ENCODE measurements at places on chromosomes 6 and 20.

DNA sequence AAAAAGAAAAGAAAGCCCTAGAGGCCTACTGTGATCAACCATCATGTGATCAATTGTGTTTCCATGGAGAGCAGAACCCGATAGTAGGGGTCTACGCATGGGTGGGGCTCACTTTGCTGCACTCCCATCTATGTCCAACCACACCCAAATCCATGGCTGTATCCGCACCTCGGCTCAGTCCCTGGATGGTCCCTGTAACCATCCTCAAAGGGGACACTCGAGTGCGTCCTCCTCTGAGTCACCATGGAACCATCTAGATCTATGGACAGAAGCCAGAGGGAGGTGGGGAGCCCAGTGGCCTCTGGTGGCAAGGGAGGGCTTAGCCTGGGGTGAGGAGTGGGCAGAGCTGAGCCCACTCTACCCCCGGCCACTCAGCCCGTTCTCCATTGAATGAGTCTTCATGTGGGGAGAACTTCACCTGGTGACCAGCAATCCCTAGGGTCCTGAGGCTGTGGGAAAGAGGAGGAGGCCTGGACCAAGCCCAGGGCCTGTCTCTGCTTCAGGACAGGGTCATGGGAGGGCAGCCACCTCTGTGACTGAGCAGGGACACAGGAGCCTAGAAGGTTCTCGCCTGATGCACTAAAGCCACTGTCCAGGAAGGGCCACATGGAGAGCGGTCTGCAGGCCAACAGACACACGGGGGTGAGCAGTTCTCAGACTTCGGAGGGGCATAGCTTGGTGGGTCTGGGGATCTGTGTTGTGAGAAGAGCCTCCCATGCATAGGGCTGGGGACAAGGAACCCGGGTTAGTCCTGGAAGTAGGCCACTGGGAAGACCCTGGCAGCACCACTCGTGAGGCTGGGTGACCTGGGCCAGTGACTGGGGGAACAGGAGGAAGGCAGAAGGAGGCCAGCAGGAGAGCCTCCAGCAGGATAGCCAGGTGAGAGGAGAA is 19.3 kb downstream of the RAET1L start:
- DNase-seq: no peak

GRCh38 chr6:111662072-111662793 is 56.6 kb upstream of the TRAF3IP2 start:
- no peak for DNase-seq

- no peak for DNase-seq
Observed at GRCh38 chr6:157853902-157854502, 31.0 kb downstream of the SNX9 start.

DNA sequence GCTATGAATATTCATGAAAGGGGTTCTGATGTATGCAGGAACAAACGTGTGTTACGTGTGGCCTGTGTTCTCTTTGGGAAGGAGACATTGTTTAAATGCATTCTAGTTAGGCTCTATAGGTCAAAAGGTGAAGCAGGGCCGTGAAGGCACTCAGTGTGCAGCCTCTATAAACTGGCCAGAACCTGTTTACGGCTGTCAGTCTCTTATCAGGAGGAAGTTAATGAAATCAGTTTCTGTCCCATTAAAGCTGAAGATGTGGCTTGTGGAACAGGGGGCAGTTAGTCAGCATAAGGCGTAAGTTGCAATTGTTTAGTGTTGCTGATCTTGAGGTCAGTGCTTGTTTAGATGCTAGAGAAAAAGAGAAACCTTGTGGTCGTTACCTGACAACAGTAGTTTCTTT is 111.5 kb upstream of the KCNG1 start:
- DNase-seq: no peak

DNA sequence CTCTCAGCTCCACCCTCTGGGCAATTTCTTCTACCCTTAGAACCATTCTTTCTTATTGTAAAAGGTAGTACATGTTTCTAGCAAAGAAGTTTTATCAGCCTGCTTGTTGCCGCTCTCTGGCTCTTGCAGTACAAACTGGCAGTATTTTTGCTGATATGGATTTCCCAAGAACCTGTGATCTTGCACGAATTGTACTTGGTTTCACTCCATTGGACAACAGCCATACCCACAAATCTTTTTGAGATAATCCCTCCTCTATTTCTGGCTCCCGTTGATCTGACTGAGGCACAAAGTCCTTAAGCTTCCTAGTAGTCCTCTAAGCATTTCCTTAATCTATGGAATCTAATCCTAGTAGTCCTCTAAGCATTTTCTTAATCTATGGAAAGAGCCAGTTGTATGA is 487.0 kb upstream of the PTCHD4 start:
- DNase-seq: no peak

- DNase-seq: no peak
Observed at GRCh38 chr6:147615659-147616456, 107.4 kb downstream of the SAMD5 start.

DNA sequence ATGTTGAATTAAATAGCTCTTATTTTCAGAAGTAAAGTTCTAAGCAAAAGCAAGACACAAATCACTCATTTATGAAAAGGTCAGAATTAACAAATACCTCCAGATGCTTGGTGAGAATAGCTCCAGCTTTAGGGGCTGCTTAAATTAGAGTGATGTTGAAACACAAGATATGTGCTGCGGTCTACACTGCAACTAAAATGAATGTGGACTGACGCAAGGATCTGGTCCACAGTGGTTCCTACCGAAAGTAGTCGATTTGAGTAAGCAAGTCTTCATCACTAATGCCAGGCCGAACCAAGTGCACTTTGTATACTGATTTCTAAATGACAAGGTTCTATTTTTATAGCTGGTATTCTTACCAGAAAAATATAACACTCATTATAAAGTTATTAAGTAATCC is 96.3 kb downstream of the PRDM1 start:
- peak; percentile 54 for DNase-seq

DNA sequence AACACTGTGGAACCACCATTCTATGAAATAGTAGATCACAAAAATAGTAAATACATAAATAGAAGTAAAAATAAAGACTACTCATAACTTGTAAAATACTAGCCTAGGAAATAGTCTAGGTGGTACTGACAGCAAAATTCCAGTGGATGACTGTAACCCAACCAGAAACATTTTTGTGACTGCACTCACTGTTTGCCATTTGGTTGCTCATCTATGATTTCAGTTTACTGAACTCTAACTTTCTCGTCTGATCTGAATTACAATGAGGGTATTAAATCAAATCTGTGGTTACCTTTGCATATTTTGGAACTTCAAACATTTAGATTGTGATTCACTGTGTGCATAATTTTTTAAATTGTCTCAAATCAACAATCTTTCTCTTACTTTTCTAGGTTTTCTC is 151.1 kb downstream of the KHDC1L start:
- DNase-seq: no peak

GRCh38 chr20:41643504-41643938 is 25.3 kb upstream of the CHD6 start:
- DNase-seq: no peak

DNA sequence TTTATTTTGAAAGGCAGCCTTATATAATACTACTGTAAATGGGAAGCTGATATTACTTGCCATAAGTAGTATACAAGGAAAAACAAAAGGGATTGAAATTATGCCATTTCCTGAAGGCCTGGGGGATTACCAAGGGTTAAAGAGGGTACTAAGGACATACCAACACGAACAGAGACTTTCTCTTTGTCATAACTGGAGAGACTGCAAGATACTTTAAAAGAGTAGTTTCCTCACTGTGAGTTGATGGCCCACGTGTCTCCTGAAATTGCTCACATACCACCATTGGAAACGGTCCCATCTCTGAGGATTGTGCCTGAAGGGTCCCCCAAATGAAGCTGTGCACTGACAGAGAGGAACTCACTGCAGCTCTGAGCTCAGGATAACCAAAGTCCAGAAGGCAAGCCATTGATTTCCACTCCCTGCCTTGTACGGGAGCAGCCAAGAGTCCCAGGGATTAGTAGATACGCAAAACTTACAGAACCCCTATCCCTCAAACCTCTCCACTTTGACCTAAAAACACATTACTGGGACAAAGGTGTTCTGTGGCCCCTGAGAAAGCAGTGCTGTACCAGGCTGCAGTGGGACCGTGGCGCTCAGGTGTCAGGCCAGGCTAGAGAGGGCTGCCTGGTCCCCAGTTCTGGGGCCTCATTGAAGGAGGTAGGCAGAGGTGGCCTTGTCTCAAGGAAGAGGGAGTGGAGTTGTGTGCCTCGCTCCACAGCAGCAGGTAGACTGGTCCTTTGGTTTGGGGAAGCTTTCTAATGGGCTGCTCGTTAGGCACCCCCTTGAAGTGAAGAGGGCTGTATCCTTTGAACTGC is 15.2 kb downstream of the PSMG4 start:
- no peak for DNase-seq

DNA sequence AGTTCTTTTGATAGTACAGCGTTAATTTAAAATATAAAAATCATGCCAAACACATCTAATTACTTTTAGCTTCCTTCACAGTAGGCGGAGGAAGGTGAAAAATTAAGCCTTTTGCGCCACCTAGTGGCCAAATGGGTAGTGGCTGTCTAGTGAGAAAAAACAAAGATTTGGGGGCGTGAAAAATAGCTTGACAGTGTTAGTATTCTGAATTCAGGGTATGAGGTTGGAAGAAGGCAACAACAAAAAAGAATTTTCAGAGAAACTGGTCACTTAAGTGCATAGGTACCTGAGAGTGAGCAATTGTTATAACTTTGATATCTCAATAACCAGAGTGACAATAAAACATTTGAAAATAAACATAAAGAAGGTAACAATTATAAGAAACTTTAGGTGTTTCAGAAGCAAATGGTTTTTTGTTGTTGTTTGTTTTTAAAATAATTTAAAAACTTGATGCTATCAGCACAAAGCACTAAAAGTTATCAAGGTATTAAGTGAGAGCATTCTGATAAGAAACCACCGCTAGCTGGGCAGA is 14.3 kb downstream of the PSMB9 start:
- DNase-seq: peak; percentile 52

DNA sequence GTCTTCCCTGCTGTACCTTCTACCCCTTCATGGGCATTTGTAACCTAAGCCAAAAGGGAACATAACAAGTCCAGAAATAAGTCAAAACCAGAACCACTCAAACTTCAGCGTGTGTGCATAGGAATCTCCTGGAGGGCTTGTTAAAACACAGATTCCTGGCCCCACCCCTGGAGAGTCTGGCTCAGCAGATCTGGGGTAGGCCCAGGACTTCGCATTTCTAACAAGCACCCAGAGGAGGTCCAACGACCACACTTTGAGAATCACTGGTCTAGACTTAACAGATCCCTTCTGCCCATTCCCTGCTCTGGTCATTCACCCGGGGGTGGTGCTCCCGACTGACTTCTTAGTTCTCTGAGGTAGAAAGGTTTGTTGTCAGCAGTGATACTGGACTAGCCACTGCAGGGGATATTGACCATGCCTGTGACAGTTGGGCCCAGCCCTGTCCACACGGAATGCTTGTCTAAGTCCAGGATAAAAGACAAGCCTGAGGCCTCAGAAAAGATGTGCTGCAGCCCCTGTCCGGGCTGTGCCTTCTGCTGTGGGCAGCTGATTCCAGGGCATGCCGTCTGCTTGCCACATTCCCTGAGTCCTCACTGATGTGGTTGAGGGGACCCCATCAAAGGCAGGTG is 68.6 kb downstream of the SYNJ2 start:
- DNase-seq: no peak

- no peak for DNase-seq
Observed at GRCh38 chr6:24539416-24539815, 44.6 kb downstream of the ALDH5A1 start.

GRCh38 chr6:68975064-68975463 is 340.0 kb downstream of the ADGRB3 start:
- no peak for DNase-seq

- peak; percentile 73 for DNase-seq
Observed at GRCh38 chr20:63736893-63737694, 630 bp downstream of the LIME1 start.

DNA sequence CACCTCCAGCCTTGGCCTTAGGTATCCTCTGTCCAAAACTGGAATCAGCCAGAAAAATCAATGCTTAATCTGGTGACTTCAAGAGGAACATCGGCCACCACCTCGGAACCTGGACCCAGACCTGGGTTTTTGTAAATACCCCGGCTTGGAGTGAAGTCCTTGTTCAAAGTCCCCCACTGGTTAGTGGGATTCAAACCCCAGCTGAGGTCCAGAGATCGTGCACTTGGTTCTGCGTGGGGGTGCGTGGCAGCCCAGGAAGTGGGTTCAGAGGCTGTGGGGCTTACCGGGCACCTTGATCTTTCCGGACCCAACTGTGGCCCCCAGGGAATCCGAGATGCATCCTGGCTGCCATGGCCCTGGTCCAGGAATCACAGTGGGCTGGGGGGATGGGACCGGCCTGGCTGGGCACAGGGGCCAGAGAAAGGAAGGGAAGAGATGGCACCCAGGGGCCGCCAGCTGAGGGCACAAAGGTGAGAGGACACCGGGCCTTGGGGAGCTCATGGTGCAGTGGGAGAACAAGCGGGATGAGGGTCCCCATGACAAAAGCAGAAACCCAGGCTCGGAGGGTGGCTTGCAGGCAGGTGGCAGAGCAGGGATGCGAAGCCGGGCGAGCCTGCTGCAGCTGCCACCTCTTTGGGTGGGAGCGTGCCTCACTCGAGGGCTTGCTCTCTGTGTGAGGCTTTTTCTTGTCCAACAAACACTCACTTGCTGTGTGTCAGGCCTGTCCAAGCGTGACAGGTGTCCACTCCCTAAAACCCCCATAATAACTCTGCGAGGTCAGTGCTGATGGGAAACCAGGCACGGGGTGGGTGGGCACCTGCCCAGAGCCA is 27.7 kb downstream of the ZBP1 start:
- DNase-seq: no peak

DNA sequence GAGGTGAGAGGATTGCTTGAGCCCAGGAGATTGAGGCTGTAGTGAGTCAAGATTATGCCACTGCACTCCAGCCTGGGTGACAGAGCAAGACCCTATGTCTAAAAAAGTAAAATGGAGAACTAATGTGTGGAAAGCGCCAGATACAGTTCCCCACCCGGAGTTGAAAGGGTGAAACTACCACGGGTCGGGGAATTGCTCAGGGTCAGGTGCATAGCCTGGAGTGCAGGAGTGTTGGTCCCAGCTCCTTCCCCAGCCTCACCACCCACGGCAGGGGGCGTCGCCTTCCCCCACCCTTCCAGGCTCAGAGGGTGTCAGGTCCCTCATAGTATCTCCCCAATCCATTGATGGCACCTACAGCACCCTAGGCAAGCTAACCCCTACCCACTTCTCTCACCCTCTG is 26.1 kb downstream of the C20orf203 start:
- DNase-seq: no peak

- no peak for DNase-seq
Observed at GRCh38 chr20:64200740-64201139, 36.5 kb downstream of the MYT1 start.

DNA sequence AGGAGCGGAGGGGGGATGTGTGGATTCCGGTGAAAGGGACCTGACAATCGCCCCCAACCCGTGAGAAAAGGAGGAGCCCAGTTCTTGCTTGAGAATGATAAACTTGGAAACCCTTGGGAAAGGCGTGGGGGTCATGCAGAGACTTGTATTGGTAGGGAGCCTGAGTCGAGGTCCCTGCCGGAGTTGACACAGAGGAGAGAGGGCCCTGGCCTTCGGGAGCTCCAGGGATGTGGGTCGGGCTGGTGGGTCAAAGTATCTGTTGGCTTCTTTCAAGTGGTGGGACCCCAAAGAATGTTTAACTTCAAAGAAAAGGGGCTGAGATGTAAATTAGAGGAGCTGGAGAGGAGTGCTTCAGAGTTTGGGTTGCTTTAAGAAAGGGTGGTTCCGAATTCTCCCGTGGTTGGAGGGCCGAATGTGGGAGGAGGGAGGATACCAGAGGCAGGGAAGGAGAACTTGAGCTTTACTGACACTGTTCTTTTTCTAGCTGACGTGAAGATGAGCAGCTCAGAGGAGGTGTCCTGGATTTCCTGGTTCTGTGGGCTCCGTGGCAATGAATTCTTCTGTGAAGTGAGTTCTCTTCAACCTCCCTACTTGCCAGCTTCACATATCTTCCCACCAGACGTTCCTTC is 571 bp downstream of the CSNK2B start:
- DNase-seq: no peak

Data from GM13977 (cell line).